ENCODE measurements at places on chromosomes 7 and 10.

DNA sequence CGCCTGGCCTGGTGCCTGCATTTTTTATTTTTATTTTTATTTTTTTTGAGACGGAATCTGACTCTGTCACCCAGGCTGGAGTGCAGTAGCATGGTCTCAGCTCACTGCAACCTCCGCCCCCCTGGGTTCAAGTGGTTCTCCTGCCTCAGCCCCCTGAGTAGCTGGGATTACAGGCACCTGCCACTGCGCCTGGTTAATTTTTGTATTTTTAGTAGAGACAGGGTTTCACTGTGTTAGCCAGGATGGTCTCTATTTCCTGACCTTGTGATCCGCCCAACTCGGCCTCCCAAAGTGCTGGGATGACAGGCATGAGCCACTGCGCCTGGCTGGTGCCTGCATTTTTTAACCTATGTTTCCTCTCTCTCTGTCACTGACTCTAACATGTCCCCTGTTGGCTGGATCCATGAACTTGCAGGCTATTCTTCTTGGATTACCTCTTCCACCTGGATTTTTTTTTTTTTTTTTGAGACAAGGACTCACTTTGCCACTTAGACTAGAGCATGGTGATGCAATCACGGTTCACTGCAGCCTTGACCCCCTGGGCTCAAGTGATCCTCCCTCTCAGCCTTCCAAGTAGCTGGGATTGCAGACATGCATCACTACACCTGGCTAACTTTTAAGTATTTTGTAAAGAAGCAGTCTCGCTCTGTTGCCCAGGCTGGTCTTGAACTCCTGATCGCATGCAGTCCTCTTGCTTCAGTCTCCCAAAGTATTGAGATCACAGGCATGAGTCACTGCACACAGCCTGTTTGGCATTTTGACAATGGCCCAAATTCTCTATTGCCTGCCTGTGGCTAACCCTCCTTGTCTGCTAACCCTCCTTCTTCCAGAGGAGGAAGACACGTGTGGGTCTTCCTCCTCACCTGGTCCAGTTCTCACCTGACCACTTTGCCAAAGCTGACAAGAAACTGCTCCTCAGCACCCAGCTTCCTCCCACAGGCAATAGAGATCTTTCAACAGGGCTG is 23.0 kb upstream of the PRPF18 start:
- no peak for DNase-seq

DNA sequence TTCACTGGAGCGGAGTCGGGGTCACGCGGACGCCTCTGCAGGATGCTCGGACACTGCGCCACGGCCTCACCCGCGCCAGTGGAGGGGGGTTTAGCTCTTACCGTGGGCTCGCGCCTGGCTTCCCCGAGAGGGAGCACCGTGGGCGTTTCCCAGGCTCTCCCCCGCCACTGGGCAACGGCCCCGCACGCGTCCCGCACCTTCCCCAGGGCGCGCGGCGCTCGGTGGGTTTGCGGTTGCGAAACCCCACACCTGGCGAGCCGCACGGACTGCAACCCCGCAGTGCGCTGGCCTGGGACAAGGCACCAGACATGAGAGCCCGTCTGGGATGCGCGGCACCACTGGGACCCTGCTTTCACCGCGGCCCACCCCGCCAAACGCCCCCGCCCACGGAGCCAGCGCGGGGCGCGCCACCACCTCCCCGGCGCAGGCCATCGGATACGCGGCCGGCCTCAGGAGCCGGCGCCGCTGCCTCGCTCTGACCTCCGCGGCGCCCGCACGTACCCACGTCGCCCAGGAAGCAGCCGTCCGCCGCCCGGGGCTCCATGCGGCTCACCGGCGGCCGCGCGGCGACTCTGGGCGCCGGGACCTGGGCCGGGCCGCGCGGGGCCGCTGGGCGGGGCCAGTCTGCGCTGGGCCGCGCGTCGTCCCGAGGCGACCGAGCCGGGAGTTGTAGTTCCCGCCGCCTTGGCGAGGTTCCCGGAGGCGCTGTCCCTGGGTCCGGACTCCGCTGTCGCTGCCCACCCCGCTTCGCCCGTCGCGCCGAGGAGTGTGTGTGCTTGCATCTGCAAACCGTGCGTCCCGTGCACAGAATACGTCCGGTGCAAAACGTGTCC is at the start of gene ASB13:
TSS of gene ASB13 (minus strand) at position 588 of the 833 bp plus-strand sequence. CDS start at position 544, 44 bp downstream.
- DNase-seq, result no peak

DNA sequence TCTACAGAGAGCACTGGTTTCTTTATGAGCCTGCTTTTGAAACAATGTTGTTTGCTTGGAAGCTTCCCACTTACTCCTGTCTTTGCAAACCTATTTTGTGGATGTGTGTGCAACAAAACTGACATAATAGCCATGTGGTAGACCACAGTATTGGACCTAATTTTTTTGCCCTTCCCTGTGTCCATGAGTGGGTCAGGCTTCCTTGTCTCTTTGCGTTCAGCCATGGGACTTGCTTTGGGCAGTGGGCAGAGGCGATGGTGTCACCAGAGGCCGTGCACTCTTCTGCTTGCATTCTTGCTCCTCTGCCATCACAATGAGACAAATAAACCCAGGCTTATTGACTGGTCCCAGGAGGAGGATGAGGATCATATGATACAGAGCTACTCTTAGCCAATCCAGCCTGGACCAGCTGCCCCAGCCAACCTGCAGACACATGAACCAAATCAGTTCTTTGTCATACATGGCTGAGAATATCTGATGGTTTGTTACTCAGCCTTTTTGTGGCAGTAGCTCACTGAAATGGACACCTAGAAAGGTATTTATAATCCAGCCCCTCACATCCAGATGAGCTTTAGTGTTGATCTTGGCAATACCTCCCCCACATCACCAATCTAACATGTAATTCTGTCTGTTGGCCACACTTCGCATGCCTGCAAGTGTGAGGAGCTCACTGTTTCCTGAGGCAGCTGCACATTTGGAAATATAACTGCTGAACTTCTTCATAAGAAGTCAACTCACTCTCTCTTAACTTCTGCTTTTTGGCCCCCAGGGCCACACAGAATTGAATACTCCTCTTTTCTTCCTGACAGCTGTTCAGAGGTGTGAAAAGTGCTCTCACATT is 427.8 kb upstream of the ZMIZ1 start:
- no peak for DNase-seq

DNA sequence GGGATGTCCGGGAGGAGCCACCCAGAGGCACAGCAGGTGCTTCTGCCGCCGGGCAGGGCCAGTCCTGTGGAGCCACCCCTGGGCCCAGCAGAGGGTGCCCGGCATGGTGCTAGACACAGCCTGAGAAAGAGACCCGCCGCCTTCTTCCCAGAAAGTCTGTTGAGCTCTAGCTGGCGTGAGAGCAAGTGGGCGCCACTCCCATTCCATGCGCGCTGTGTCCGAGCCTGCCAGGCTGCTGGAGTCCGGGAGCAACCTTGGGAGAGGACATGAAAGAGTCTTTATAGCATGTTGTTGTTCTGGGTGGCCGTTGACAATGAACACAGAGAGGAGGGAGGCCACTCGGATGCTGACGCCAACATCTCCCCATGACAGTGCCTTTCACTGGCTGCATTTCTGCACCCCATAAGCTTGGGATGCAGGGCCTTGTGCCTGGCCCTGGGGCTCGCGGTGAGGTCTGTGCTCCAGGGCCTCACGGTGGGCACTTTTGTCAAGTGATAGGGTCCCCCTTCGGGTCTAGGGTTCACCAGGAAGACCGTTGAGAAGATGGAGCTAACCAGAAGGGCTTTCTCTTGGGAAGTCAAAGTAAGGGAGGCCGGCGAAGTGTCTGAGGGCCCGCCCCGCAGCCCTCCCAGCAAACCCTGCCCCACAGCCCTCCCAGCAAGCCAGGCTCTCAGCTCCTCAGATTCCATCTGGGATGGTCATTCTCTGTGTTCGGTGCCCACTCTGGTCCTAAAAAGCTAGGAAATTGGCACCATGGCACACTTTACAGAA is 47.3 kb downstream of the NKX6-2 start:
- no peak for DNase-seq

DNA sequence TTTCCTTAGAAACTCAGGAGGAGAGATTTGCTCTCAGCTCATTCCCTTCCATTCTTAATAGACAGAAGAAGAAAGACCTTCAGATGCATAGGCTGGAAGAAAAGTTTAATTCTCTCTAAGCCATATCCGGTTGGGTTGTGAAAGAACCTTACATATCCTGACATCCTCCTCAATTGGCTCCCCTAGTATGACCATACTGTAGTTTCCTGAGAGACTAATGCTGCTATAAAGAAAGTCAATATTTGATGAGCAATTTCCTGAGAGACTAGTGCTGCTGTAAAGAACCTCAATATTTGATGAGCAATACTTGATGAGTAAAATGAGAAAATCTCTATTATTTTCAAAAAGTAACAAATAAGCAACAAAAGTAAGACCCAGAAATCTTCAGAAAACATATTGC is 888.5 kb upstream of the SORCS1 start:
- no peak for DNase-seq

GRCh38 chr7:19116121-19117090 is 1.0 kb downstream of the TWIST1 start:
- DNase-seq, result no peak

All from left renal cortex interstitium (tissue), 4 donors.